CD4-positive, alpha-beta T cell (primary cell): ENCODE measurements at places on chromosomes 13 and 19. TPM values are rescaled to one million over a fixed set of nuclear protein-coding genes. Genes with fewer than 3 reads are reported as not detected.

ERFL gene
- total RNA-seq, result 8.9 TPM

DNA sequence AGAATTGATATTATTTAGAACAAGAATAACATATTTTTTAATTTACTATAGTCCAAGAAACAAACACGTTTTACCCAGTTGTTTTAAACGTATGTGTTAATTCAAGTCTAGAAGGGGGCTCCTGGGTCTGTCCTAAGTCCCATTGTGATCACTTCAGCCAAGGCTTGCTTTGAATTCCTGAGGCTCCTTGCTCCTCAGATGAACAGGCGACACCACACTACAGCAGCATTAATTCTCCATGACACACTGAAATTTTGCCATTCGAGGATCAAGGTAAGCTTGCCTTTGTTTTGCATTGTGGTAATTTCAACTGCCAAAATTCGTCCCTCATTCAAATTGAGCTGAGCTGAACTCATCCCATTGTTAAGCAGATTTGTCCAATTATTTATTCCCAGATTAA lies 1442.6 kb downstream of the SLITRK5 start:
- H3K36me3 ChIP-seq, result no peaks in the 10 kb centered on the region
- no peak overlapping the region for H3K27ac ChIP-seq
- no peaks in the 10 kb centered on the region for H3K27me3 ChIP-seq
- H3K4me1 ChIP-seq, result no peaks in the 10 kb centered on the region

HSPB6 gene
- total RNA-seq, result not detected

PSG3 gene
- not detected for total RNA-seq
